ENCODE measurements at places on chromosomes 3 and 15. TPM values are rescaled to one million over a fixed set of nuclear protein-coding genes. Genes with fewer than 3 reads are reported as not detected.

The FSTL1 gene
- total RNA-seq: 210 TPM

- no peak for DNase-seq
These were observed 58.5 kb downstream of the DCUN1D1 start for GRCh38 chr3:182921665-182922355.

DNA sequence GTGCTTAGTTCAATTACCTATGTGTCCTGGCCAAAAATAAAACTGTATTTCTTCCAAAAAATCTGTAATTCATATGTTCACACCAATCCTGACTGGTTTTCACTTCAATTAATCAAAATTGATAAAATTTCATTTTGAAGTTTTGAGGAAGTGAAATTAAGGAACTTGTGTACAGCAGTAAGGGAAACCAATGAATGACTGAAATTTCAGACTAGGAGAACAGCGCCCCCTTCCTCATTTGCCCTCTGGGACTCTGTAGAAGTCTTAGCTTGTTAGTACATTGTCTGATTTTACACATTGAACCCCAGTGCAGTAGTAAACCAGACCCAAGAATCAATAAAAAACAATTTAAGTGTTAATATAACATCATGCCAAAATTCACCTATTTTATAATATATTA is 495.3 kb upstream of the AGTR1 start:
- DNase-seq: no peak

The CHDH gene
- total RNA-seq: 17.9 TPM

GRCh38 chr3:4595710-4596113 is 102.6 kb downstream of the ITPR1 start:
- DNase-seq: no peak

The RARRES1 gene
- 3.3 TPM for total RNA-seq

The SLC9C1 gene
- 1.5 TPM for total RNA-seq

GRCh38 chr3:72490688-72491435 is 357.4 kb downstream of the SHQ1 start:
- DNase-seq: no peak

DNA sequence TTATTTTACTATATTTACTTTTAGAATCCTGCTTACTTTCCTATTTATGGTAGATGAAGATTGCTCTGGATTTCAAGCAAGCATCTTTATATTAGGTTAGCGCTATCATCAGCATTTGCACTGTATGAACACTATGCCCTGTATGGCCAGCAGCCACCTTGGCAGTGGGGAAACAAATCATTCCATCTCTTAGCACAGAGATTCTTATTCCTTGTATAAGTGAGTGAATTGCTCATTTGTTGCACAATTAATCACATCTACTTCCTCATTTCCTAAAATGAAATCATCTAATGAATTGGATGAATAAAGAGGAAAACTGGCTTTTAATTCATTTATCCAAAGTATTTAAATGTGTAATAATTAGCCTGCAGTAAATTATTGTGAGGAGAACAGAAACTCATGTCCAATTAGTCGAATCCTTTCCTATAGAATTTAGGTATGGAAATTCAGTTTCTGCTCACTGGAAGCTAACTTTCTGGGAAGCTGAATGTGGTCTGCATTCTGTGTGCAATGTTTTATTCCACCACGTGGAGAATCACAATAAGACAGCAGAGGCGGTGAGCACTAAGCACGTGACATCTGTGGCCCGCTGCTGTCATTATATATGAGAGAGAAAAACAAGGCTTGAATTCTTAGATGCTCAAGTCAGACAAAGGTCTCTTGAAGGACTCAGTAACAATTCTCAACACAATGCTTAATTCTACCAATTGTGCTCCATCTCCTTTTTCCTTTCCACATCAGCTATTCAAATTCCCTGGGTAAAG is 93.4 kb downstream of the PEX5L start:
- DNase-seq: no peak

The CCDC71 gene
- 28.6 TPM for total RNA-seq

The WDR93 gene
- 1.3 TPM for total RNA-seq

GRCh38 chr3:148175214-148175613 is 522.5 kb upstream of the AGTR1 start:
- DNase-seq: no peak

The PLS1 gene
- 15.7 TPM for total RNA-seq

- no peak for DNase-seq
These were observed 178.3 kb downstream of the ALCAM start for GRCh38 chr3:105545051-105545450.

The LRCH3 gene
- 73.3 TPM for total RNA-seq

DNA sequence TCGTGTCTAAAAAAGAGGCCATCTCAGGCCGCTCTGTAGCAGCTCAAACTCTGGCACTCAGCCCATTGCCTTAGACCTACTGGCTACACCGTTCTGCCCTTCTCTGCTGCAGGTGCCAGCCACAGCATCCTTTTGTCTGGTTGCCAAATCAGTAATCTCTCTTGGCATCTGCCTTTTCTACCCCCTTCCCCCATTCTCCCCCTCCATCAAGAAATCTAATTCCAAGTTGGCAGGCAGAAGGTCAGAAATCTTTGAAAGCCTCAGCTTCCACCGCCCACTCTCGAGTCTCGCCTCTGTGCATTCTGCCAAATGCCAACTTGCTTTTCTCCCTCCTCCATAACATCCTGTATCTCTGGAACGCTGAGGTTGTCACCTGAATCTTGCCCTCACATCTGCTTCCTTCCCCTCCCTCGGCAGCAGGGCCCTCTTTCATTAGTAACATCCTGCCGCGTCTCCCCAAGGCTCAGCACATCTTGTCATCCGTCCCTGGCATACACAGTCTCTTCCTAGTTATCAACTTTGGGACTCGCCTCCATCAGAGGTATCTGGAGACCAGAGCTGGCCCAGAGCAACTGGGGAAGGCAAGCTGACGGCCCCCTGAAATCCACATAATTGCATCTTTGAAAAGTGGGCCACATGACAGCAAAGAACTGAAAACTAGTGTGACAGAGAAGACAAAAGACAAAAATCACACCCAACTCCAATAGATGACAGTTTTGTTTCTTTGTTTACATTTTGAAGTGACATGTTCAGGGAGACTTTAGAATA is 312.0 kb upstream of the CCDC54 start:
- DNase-seq: no peak

GRCh38 chr3:62875558-62876002 is 364 bp upstream of the CADPS start:
- no peak for DNase-seq

DNA sequence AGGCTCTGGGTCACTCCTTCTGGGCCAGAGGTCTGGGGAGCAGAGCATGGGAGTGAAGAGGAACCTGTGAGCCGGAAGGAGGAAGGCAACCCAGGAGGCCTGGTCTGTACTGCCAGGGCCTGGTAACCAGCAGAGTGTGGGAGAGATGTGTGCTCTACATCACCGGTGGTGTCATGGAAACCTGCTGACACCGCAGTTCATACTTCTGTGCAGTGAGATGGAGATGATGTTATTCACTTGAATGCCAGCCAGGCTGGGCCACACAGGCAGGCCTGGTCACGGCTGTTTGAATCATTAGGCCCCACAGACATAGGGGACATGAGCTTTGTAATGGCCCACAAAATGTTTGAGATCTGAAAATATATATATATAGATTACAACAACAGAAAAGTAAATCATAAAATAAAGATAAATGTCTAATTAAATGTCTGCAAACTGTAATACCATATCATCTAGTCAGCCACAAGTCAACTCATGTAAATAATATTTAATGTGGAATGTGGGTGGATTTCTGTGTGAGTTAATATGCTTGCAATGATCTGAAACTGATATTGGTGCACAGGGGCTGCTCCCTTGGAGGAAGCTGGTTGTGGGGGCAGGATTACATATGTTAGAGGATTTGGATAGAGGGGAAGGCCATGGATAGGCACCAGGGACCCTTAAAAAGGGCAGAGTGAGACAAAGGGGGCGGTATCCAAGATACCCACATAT is 108.5 kb upstream of the PFN2 start:
- DNase-seq: no peak

The PARP14 gene
- total RNA-seq: 21.4 TPM

The PARP6 gene
- 131 TPM for total RNA-seq

The TICRR gene
- 13.9 TPM for total RNA-seq

The NR1I2 gene
- 0.62 TPM for total RNA-seq

- DNase-seq: no peak
These were observed 129.2 kb upstream of the CBLB start for GRCh38 chr3:105997800-105998526.

The ANKRD34C gene
- total RNA-seq: not detected

- no peak for DNase-seq
These were observed 10.0 kb downstream of the PLA2G4B start for GRCh38 chr15:41848631-41849030.

- no peak for DNase-seq
These were observed 70.6 kb upstream of the DAZL start for GRCh38 chr3:16675805-16676204.

DNA sequence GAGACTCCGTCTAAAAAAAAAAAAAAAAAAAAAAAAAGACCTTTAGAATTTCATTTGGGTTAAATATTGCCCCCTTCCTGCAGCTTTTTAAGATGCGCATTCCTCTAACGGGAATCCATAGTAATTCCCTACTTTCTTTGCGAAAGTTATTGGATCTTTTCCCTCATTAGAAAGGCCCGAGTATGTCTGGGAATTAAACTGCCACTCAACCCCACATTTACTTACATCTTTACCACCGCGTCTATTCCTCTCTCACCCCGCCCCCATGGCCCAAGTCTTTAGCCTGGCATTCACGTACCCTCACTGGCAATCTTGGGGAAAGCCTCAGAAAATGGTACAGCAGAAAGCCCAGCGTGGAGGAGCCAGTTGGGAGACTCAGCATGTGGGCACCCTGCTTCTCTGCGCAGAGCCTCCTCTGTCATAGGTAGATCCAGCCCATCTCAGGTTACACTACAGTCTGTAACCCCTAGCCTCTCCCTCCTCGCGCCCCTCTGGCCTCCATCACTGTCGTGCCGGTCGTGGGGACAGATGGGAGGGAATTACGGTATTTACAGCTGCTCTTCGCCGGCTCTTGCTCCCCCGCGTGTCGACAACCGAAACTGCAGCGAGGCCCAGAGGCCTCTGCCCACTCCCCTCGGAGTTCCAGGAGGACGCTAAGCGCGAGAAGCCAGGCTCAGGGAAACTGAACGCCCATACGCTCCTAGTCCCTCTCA is 6.4 kb upstream of the ANKDD1A start:
- peak; percentile 72 for DNase-seq

- no peak for DNase-seq
These were observed 26.5 kb downstream of the CD86 start for GRCh38 chr3:122081543-122082247.

The CD200R1 gene
- not detected for total RNA-seq

The ZNF501 gene
- 6.7 TPM for total RNA-seq

DNA sequence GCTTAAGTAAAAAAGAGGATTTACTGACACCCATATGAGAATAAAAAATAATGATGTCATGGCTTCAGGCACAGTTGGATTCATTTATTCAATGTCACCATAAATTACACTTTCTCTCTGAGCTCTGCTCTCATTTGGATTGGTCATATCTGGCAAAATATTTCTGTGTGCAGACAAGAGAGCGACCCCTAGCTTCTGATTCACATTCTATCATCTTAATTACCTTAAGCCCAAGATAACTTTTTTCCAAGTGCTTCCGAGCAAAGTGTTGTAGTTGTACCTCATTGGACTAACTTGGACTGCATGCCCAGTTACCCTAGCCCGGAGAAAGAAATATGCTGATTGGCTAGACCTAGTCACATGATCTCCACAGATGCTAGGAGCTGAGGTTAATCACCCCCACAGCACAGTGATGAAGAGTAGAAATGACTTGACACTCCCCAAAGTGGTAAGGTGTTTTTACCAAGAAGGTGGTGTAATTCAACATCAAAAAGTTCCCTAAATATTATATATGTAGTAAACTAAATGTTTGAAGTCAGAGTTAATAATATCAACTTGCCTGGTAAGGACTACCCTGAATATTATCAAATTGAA is 552.2 kb upstream of the SUCLG2 start:
- no peak for DNase-seq

DNA sequence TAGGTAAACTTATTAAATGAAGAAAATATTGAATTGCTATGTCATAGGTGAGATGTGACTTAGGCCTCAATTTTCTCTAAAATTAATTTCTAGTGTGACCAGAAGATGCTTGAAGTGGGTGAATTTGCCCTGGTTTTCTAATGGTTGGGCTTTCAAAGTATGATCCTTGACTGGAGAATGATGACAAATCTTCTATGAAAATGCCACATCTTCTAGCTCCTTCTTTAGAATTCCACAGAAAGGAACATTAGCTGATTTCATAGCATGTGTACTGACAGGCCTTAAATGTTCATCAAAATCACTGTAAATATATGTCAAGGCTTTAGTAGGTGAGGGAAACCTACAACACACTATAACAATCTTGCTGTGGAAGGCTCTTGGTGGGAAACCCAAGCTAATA is 8.9 kb downstream of the ABI3BP start:
- DNase-seq: no peak

The SEMA6D gene
- total RNA-seq: 10.6 TPM

DNA sequence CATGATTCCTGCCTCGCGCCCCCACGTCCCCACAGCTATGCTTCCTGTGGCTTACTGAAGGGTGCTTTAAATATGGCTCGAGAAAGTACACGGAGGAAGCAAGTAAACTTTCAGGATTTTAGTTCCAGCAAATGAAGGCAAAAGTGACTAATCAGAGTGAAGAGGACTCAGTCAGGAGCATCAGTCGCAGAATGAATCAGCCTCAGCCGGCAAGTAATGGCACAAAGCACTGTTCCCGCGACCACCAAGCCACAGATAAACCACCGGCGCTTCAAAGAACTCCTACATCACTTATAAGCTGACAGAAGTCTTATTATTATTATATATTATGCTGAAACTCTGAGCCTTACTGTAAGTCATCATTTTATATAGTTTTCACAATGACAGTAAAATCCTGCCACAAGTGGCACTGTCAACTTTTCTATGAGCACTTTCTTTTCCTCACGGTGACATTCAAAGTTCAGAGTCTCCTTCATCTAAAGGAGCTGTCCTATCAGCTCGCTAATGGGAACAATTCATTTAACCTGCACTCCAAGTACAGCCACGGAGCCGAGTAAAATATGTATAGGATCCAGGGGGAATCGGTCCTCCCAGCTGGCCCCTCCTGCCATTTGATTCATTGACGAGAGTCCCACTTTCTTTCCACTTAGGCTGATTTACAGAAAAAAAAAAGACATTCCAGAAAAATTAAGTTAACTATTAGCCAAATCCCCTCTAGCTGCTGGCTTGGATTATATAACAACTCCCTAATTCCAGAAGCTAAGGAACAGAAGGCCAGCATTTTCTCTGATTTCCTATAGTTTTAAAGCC is 217.0 kb upstream of the ICE2 start:
- no peak for DNase-seq

DNA sequence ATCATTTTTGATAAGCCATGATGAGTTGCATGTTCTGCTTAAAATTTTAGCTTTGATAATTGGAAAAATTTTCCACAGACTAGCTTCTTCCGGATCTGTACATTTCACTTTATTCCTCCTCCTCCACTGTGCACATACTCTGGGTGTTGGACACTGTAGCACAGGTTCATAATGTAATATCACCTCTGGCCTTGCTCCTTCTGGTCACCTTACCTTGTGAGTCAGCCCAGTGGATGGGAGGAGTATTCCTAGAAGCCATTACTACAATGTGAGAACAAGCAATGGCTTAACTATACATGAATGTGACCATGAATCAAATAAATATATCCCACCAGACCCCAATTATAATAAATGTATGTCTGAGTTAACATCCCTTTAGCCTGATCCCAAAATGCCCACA is 6.1 kb upstream of the CDCP1 start:
- no peak for DNase-seq

GRCh38 chr3:55492976-55493375 is 5.9 kb upstream of the WNT5A start:
- DNase-seq: no peak

Data from progenitor cell of endocrine pancreas (in vitro differentiated cells).